ENCODE measurements at places on chromosomes 5 and 9.
A peak's percentile ranks its signal among the peaks of the same experiment; 100 is the strongest.

DNA sequence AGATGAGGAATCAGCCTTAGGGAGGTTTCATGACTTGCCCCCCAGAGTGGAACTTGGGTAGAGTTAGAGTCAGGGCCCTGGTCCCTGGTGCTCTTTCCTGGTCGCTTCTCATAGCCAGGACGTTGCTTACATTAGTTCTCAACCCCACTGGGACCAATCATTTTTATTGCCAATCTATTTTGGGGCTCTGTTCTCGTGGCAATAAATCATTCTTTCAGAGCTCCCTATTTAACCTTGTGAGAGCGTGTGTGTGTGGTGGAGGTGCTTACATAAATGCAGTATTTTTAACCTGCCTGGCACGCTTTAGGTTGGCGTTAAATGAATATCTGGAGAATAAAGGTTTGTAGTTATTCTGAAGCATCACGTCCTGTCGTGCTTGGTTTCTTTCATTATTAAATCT lies 4.1 kb downstream of the TRIO start:
- peak; percentile 92 for DNase-seq

DNA sequence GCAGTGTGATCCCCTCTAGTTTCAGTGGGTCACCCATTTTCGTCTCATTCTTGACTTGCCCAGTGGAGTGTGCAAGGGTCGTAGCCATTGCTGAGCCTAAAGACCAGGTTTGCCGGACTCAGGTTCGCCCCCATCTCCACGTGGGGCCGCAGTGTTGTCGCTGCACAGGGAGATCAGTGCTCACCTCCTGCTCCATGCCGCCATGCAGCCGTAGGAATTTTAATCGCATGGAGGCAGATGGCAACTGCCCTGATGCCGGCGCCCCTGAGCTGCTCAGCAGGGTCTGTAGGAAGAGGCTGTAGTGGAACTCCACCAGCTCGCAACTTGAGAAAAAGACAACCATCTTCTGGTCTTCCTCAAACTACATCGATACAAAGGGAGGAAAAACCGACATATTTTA lies 24.1 kb downstream of the DDX31 start:
- DNase-seq = no peak

DNA sequence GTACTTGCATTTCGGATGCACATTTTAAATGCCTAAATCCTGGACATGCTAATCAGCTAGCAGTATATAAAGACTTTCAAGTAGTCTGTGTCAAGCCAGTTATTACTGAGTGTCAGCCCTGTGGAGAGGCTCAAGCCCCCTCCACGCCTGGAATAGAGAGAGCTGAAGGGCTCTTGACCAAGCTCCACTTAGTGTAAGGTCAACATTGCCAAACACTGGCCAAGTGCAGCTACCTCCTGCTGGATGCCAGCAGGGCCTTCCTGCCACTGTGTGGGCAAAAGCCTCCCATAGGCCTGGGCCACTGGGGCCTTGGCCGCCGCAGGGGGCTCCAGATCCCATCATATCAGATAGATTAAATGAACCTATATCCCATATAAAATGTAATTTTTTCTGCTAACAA lies 239.4 kb upstream of the PANK3 start:
- DNase-seq = no peak

DNA sequence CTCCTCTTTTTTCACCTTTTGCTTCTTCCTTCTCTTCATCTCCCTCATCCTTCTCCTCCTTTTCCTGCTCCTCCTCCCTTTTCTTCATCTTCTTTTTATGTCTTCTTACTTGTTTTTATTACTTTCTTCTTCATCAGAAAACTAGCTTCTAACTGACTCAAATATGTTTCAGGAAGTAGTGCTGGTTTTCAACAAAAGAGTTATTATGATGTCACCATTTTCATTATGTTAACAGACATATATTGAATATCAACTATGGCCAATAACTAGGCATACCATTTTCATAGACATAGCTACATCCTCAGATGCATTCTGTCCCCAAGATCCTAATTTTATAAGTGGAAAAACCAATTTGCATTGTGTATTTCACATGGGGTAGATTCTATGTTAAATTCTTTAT lies 252.9 kb upstream of the PAPPA start:
- DNase-seq = no peak

DNA sequence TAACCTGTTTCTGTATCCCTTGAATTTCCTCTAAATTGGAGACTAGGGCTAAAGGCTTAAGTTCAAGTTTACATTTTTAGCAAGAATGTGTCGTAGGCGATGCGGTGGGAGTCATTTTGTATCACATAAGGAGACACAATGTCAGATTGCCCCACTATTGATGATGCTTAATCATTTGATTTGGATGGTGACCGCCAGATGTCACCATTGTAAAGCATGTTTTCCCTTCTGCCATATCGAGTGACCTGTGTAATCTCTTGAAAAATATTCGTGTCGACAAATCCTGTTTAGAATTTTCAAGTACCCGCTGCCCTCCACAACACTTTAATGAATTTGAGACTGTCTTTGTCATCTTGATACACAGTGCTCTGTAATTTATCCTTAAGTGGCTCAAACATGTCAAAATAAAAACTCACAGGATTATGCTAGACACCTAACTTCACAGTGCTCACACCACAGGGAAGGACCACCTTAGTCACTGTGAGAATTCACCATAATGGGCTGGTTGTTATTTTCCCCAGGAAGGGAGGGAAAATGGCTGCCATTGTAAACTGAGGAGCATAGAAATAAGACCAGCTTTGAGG lies 34.5 kb upstream of the SLC46A2 start:
- DNase-seq = peak; percentile 43

- DNase-seq = no peak
These were observed 305.4 kb upstream of the MSX2 start for GRCh38 chr5:174418809-174419539.

GRCh38 chr5:58071566-58071965 lies 388.3 kb downstream of the PLK2 start:
- no peak for DNase-seq

DNA sequence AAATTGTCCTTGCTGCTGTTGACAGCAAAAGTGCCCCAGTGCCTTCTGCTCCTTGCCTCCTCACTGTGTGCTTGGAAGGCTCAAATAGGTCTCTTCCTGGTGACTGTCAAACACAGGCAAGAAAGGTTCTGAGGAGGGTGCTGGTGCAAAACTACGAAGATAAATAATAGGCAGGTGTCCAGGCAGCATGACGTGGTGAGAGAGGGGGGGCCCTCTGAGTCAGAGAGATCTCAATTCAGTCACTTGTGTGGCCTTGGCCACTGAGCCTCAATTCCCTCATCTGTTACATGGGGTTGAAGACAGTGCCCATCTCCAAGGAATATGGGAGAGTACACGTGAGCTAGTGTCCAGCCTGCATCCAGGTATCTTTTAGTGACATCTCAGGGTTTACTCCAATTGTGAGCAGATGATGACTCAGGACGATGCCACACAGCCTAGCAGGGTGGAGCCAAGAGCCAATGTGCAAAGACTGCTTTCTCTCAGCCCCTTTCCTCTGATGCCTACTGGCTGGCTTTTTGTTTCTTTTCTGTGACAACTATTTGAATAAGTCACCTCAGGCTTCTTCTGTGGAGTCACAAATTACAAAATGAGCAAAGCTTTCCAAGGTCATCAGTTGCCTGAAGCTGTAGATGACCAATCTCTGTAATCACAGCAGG lies 29.7 kb upstream of the SMIM32 start:
- DNase-seq = no peak

- peak; percentile 27 for DNase-seq
These were observed 408.3 kb upstream of the RGMB start for GRCh38 chr5:98365126-98365525.

Data from NCI-H2081 (cell line).